ENCODE measurements at places on chromosomes 6 and 20.

DNA sequence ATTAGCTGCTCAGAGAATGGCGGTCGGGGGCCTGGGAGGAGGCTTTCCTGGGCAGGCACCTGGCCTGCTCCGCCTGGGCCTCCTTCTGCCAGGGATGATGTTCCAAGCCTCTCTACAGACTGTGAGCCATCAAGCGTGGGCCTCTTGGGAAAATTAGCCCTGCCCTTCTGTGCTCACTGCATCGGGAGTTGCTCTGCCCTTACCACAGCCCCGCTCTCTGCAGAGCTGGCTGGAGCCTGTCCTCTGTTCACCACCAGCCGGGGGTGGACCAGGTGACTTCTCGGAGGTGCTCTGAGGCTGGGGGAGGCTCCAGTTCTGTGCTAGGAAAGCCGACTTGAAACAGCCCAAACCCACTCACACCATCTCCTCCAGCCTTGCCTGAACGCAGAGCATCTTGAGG is 24.2 kb downstream of the MDGA1 start:
- no peak for DNase-seq

- DNase-seq, result no peak
Observed at GRCh38 chr20:62914970-62915457, 11.3 kb downstream of the DIDO1 start.

- no peak for DNase-seq
Observed at GRCh38 chr6:155889410-155889809, 433.8 kb upstream of the NOX3 start.

- no peak for DNase-seq
Observed at GRCh38 chr6:134267917-134268361, 50.0 kb downstream of the SGK1 start.

GRCh38 chr6:27980111-27980510 is 23.1 kb downstream of the OR2B6 start:
- DNase-seq, result no peak

GRCh38 chr20:4418141-4418540 is 303.6 kb upstream of the PRND start:
- DNase-seq, result no peak

GRCh38 chr6:140001821-140002341 is 627.4 kb upstream of the CITED2 start:
- no peak for DNase-seq

GRCh38 chr6:83231146-83231545 is 38.0 kb downstream of the RWDD2A start:
- no peak for DNase-seq

DNA sequence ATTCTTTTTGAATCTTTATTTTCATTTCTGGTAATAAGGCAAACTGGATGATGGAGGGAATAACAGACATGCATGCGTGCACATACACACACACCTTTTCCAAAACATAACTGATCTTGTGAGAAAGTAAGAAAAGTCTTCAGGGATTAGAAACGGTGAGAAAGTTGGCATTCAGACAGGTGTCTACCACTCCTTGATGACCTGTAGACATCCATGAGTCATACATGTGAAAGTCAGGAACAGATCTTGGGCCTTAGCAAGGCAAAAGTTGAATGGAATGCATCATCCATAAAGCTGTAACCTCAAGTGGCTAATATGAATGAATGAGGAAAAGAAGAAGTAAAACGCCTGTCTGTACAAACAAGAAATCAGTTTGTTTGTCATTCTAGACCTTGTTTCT is 97.3 kb downstream of the GRIK2 start:
- DNase-seq, result no peak

GRCh38 chr20:25072226-25072811 is 9.6 kb downstream of the VSX1 start:
- no peak for DNase-seq

DNA sequence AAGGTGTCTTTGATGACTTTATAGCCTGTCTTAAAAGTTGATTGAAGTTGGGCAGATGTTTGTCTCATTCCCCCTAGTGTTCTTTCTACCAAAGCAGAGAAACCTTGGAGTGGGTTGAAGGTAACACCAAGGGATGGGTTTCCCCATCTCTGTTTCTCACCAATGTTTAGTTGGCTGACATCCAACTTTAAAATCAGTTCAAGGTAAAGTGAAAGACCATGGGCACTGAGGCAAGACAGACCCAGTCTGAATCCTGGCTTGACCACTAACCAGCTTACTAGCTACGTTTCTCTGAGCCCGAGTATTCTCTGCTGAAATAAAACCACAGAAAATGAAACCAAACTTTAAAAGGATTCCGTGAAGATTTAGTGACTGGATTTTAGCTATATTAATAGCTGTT is 258.9 kb downstream of the KIF16B start:
- no peak for DNase-seq

DNA sequence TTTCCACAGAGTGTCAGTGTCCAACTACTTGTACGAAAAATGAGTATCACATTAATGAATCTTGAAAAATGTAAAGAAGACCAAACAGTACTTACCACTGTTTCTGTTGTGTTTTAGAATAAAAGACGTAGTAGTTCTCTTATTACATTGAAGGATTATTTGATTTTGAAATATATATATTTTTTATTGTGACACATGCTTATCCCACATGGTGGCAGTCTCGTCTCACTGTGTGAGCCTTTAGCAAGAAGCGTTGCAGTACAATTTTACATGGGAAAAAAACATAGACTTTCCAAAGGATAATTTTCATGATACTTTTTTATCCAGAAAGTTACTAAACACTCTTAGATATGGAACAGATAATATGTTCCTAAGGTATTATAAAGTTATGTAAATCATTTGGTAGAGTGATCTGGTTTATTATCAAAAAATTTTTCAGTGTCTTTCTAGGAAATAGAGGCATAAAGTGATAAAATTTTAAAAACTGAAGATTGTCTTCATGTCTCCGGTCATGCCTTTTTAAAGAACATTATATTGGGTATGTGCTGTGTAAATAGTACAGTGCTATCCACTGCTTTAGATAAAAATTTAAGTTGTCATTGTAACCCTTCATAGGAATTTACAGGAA is 117.5 kb upstream of the SAMD5 start:
- no peak for DNase-seq

GRCh38 chr20:47929368-47930115 is 144.3 kb upstream of the SULF2 start:
- DNase-seq, result no peak

GRCh38 chr6:25014791-25015560 is 79.2 kb upstream of the RIPOR2 start:
- DNase-seq, result peak; percentile 81

DNA sequence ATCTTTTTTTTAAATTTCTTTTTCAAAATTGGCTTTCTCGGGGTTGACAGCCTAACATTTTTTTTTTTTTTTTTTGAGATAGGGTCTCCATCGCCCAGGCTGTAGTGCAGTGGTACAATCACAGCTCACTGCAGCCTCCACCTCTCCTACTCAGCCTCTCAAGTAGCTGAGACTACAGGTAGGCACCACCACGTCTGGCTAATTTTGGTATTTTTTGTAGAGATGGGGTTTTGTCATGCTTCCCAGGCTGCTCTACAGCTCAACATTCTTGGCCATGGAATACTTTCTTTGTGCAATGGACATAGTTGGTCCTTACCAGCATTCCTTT is 6.4 kb upstream of the CTNNBL1 start:
- no peak for DNase-seq

- no peak for DNase-seq
Observed at GRCh38 chr6:134850721-134851305, 99.1 kb downstream of the ALDH8A1 start.

- no peak for DNase-seq
Observed at GRCh38 chr6:9405369-9405768, 970.0 kb upstream of the SLC35B3 start.

DNA sequence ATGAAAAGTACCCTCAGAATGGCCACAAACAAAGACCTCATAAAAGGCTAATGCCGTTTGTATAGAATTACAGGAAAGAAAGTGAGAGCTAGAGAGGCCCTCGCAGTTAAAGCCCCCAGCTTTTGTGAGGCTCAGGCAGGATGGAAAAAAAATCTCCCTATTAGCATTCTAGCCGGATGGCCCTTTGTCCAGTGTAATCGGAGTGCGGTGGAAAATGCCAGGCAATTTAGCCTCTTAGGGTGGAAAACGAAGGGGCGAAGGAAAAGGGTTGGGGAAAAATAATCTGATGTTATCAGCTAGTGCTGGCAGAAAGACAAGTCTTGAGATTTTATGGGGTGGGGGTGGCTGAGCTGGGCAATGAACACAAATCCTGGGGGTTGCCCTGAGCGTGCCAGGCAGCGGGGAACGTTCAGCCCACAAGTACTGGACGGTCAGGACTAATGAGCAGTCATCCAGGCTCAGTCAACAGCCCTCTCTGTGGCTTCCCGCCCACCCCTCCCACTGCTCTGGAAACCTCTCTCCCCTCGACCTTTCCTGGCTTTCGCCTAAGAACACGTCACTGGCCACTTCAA is 92.4 kb downstream of the PSMG4 start:
- DNase-seq, result no peak

- DNase-seq, result no peak
Observed at GRCh38 chr6:11711003-11711983, 67.3 kb downstream of the ADTRP start.

DNA sequence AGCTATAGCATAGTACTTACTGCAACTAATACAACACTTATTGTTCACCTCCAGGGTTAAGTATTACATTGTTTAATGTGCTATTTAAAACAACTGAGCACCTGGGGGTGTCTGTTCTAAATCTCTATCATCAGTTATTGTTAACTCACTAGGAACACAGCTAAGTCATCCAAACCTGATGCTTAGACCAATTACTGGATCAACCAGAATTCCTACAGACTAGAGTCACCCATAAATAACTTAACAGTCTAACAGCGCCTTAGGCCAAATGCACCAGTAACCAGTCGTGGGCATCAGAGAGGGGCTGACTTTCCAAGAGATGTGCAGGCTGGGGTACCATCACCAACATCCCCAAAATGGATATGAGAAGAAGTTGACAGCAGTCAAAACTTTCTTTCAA is 110.7 kb downstream of the ADTRP start:
- no peak for DNase-seq

DNA sequence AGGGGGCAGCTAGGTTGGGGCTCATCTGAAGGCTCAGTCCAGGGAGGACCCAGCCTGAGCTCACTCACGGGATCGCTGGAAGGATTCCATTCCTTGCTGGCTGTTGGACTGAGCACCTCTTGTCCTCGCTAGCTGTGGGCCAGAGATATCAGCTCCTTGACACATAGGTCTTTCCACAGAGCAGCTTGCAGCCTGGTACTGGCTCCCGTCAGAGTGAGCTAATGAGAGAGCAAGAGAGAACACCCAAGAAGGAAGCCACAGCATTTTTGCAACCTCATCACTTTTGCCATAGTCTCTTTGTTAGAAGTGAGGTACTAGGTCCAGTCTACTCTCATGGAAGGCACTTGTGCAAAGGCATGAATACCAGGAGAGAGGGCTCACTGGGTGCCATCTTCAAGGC is 179.9 kb downstream of the CDC5L start:
- no peak for DNase-seq

DNA sequence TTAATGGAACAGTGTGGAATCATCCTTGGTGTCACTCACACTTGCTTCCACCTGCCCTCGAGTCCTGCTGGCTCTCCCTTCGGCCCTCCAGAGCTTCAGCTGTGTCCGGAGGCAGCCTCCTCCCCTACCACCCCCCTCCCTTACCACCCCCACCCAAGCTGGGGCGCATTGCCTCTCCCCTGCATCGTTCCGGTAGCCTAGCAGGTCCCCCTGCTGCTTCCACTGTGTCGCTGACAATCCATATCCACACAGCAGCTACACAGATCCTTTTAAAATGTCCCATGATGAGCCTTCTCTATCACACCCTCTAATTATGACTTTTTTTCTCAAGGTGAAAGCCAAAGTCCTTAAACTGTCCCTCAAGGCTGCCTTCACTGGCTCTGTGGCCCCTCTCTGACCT is 117.6 kb downstream of the TIAM2 start:
- DNase-seq, result no peak

- no peak for DNase-seq
Observed at GRCh38 chr20:4326195-4327065, 311.1 kb upstream of the RNF24 start.

DNA sequence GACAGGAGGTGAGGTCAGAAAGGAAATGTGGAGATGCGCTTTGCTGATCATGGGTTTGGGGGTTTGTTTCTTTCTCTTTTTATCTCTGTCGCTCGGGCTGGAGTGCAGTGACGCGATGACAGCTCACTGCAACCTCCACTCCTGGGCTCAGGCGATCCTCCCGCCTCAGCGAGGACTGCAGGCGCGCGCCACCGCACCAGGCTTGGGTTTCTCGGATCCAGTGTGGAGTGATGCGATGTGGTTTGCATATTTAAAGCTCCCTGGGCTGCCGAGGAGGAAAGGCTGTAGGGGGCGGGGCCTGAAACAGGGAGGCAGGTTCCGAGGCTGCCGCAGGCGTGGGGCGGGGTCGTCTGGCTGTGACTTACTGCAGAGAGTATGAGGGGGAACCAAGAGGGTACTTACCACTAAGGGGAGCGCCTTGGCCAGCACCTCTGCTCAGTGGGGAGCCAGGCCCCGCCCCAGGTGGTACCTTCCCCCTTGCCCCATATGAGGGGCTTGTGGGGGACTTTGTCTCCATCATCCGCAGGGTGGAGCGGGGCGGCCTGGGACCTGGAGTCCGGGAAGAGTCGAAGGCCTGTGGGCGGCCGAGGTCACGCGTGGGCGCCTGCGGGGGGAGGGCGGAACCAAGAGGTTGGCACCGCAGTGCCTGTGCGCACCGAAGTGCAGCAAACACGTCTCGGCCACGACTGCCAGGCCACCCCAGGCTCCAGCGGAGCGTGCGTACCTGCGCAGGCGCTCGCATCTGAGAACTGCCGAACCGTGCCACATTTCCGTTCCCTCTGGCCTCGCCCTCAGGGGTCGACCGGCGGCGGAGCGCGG is 12.7 kb upstream of the BAK1 start:
- DNase-seq, result peak; percentile 57

GRCh38 chr6:137875058-137875520 is 8.0 kb downstream of the TNFAIP3 start:
- peak; percentile 36 for DNase-seq

DNA sequence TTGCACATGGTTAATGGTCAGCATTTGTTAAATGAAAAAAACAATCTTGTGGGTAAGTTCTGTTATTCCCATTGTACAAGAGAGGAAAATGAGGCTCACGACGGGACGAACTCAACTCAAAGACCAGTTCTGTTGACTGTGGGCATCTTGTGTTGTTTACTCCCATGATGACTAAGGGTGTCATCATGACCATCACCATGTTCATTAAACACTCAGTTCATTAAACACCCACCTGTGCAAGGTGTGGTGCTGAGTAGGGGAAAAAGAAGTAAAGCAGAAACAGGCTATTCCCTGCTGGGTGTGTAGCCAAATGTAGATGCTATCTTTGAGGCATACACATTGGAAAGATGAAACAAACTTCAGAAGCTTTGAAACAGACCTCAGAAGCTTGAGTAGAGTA is 4.5 kb downstream of the CHMP4B start:
- no peak for DNase-seq

GRCh38 chr6:30615958-30616810 is 859 bp downstream of the PPP1R10 start:
- DNase-seq, result peak; percentile 72

GRCh38 chr20:507761-508332 is 35.7 kb downstream of the CSNK2A1 start:
- DNase-seq, result no peak

- DNase-seq, result peak; percentile 86
Observed at GRCh38 chr6:36387440-36388303, at the start of gene ETV7. TSS of gene ETV7 (minus strand) at chr6:36387669. CDS start at chr6:36387541, 128 bp downstream.

- DNase-seq, result no peak
Observed at GRCh38 chr20:34977365-34978091, 21.9 kb downstream of the MYH7B start.

Data from CD4-positive, alpha-beta T cell treated with Interferon alpha-2 for 1 hour (primary cell).